ENCODE measurements at places on chromosomes 7 and 10.

- DNase-seq: no peak
Measured at GRCh38 chr10:101762736-101763135, 13.2 kb downstream of the FGF8 start.

GRCh38 chr10:42961796-42962109 lies 115.1 kb upstream of the RET start:
- DNase-seq: no peak

DNA sequence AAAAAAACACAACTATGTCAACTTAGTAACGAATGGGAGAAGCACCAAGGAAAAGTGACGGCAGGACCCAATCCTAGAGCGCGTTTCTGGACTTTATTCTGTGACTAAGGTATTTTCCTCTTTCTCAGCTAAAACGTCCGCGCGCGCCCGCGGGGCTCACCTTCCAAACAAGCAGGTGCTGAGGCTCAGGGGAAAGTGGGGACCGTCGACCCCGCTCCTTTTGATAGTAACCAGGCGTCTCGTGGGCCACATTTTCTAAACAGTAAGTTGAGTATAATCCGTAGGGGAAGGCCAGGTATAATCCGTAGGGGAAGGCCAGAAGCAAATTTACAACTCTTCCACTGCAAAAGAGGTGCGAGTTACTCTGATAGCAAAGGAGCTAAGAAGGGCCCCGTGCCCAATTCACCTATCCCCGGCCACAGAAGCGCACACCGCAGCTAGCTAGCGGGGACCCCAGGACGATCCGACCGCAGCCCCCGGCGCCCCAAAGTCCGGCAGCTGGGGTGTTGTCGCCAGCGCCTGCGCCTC lies 743 bp downstream of the MKI67 start:
- peak; percentile 51 for DNase-seq

- DNase-seq: no peak
Measured at GRCh38 chr10:29214551-29214950, 74.3 kb upstream of the LYZL1 start.
